Activated CD8-positive, alpha-beta memory T cell treated with anti-CD3 and anti-CD28 coated beads for 48 hours (primary cell): ENCODE measurements at places on chromosomes 4 and X.

DNA sequence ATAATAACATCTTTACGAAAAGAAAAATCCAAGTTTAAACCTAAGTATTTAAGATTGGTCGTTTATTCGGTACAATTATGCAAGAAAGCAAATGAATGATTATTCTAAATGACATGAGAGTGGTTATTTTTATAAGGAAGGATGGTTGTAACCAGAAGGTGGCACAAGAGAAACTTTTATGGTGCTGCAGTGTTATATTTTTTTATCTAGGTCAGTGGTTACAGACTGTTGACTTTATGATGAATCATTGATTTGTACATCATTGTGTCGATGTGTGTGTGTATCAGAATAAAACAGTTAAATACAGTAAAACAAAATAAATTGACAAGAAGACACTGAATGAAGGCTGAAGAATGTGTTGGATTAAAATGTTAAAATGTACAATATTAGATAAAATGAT, 9.8 kb downstream of the DCAF8L2 start:
- DNase-seq, result no peak

DNA sequence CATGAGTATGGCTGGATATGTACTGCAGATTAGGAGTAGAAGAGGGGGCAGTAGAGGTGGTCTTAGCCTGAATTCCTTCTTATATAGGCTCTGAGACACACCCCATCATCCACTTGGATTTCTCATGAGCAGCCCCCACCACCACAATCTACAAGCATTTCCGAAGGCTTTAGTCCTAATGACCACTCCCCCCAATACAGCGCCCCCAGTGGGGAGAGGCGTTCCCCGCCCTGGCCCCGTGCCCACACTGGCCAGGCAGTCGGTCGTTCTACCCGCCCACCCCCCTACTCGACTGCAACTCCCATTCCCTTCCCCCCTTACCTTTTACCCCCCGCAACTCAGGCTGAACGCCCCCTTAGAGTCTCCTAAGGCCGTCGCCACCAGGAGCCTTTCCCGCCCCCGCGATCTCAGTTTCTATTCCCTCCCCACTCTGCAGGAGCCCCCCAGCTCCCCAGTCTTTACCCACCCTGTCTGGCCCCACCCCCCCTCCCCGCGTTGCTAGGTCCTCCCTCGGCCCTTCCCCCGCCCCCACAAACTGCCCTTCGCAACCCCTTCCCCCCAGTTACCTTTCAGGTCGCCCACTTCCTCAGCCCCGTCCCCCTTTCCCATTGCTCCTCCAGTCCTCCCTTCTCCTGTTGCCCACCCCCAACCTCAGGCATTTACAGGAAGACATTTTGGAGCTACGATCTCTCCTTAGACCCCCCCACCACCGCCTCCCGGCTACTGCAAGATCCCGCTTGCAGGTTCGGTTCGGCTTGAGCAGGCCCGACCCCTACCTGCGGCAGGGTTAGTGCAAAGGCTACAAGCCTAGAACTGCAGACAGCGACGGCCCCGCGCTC, 468 bp downstream of the ZMYM3 start:
- DNase-seq, result no peak

GRCh38 chr4:28010577-28011240, 1150.1 kb downstream of the STIM2 start:
- DNase-seq, result no peak

DNA sequence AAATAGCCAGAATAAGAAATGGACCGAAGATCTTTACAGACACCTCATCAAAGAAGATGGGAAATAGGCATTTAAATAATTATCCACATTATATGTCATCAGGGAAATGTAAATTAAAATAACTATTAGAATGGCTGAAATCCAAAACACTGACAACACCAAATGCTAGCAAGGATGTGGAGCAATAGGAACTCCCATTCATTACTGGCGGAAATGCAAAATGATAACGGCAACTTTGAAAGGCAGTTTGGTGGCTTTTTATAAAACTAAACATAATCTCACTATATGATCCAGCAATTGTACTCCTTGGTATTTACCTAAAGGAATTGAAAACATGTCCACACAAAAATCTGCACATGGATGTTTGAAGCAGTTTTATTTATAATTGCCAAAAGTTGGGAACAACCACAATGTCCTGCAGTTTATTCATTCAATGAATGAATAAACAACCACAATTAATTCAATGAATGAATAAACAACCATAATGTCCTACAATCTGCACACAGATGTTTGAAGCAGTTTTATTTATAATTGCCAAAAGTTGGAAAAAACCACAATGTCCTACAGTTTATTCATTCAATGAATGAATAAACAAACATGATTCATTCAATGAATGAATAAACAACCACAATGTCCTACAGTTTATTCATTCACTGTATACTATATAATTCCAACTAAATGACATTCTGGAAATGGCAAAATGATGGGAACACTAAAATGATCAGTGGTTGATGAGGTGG, 117.6 kb upstream of the PCDH18 start:
- DNase-seq, result no peak

DNA sequence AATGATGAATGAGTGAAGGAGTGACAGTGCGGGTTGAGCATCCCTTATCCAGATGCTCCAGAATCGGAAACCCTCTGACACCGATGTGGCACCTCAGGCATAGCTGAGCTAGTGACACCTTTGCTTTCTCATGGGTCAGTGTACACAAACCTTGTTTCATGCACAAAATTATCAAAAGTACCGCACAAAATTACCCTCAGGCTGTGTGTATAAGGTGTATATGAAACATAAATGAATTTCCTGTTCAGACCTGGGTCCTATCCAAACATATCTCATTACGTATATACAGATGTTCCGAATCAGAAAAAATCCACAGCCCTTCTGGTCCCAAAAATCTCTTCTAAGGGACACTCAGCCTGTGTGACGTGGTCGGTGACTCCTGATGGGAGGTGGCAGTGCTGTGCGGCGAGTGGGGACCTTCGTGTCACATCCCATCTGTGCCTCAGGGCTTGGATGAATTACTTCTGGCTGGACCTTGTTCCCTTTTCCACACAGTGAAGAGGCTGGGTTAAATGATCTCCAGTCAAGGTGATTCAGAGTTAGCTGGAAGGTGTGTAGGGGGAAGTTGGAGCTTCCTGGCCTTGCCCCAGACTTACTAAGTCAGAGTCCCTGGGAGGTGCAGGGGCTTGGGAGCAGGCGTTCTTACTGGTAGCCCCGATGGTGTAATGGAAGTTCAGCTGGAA, 18.8 kb downstream of the RGS12 start:
- no peak for DNase-seq

DNA sequence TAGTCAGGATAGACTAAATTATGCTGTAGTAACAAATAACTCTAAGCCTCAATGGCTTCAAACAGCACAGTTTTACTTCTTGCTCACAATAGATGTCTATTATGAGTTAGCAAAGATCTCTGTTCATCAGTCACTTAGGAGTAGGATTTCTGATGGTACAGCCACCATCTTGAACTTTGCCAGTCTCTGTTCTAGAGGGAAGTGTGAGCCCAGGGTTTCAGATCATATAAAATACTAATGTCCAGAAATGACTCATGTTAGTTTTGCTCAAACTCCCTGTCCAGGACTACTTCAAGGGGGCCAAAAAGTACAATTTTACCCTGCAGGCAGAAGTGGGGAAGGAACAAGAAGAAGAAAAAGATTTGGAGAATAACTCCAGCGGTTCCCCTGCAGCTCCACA, 77.1 kb upstream of the LSM6 start:
- no peak for DNase-seq

DNA sequence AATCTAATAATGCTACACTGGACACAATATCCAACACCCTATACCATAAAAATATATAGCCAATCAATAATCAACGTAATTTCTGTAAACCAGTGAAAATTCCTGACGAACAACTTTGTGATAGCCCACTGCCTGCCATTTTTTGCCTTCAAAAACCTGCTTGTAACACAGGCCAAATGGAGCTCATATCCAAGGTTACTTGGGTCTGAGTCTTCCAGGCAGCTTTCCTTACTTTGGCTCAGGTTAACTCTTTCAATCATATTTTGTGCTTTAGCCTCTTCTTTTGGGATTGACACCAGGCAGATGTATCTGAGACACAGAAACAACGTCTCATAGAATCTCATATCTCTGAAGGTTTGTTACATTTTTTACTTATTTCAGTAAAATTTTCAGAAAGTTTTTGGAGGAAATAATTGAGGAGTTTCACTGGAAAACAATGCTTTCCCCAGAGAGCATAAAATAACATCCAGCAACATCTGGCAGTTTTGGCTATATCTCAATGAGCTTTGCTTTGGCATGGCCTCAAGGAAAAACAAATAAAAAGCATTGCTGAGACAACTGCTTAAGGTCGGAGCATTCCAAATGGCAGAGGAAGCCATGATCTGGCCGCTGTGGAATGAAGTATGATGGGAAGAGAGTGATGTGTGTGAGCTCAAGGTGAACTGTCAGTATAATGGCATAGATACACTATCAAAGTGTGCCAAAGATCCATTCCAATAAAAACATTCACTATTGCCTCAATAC, 162.9 kb upstream of the SPIN4 start:
- DNase-seq, result no peak

DNA sequence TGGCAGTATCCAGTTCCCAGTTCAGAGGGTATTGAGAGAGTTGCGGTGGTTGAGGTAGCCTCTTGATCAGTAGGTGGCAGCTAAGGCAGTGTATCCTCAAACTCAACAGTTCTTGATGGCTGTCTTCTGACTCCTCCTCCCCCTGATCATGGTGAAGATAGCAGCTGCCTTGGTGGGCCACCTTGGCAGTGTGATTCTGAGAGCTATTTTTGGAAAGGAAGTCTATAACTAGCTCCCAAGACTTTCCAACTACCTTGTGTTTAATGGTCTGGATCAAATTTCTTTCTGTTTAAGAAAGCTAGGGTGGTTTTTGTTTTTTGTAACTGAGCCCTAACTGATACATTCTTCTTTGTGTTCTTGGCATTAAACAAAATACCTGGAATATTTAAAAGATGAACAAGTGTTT, 10.5 kb upstream of the TBC1D19 start:
- no peak for DNase-seq

- DNase-seq, result no peak
These were observed 125.6 kb downstream of the ARSF start for GRCh38 chrX:3166670-3167455.
